ENCODE measurements at places on chromosomes 13 and 19.

GRCh38 chr19:29671393-29672160 lies 6.3 kb downstream of the PLEKHF1 start:
- no peak for DNase-seq

- no peak for DNase-seq
These were observed 210.7 kb upstream of the SLC10A2 start for GRCh38 chr13:103276775-103277498.

GRCh38 chr19:18789883-18790565 lies 1.1 kb downstream of the COMP start:
- DNase-seq: no peak

- no peak for DNase-seq
These were observed 7.8 kb upstream of the HIF3A start for GRCh38 chr19:46288896-46289588.

DNA sequence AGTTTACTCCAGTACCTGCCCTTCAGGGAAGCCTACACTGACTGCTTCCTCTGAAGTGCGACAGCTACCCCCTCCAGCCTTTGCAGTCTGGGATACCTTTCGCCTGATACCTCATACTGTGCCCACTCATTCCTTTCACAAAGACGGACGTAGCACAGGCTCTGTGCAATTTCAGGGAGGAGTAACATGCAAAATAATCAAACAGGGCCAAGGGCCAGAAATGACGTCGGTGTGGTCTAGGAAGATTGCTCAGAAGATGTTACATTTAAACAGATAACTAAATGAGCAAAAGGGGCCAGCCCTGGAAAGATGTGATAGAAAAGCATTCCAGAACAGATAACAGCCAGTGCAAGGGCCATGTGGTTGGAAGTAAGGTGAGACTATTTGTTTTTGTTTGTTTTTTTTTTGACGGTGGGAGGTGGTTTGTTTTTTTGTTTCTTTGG lies 6.6 kb upstream of the DDX39A start:
- no peak for DNase-seq

GRCh38 chr13:112891477-112892401 lies 77.3 kb upstream of the MCF2L start:
- DNase-seq: no peak

GRCh38 chr19:15671891-15672579 lies 852 bp upstream of the CYP4F12 start:
- DNase-seq: no peak

GRCh38 chr19:4208385-4209094 lies 20.8 kb upstream of the EBI3 start:
- no peak for DNase-seq

DNA sequence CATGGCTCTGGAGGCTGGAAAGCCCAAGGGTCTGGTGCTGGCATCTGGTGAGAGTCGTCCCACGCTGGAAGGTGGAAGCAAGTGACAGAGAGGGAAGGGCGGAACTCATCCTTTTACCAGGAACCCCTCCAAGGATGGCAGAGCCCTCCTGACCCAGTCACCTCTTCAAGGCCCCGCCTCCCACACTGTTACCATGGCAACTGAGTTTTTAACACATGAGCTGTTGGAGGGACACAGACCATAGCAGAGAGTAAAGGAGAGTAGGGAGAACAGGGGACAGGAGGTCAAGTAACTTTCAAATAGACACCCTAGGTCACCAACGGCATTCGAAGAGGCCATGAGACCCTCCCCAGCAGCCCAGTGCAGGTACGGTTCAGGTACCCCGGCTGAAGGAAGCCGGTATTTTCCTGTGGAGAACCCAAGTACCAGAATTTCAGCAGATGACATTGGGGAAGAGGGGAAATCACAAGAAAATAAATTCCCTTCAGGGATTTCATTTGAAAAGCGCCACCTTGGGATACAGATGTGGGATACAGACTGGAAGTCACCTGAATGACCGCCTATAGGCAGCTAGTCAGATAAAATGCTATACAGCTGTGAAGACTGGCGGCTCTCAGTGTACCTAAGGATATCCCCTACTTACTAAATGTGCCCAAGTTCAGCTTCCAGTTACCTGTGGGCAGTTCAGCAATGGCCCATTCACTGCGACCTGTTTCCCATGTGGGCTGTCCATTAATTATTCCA lies 8.0 kb downstream of the IL17D start:
- DNase-seq: no peak

DNA sequence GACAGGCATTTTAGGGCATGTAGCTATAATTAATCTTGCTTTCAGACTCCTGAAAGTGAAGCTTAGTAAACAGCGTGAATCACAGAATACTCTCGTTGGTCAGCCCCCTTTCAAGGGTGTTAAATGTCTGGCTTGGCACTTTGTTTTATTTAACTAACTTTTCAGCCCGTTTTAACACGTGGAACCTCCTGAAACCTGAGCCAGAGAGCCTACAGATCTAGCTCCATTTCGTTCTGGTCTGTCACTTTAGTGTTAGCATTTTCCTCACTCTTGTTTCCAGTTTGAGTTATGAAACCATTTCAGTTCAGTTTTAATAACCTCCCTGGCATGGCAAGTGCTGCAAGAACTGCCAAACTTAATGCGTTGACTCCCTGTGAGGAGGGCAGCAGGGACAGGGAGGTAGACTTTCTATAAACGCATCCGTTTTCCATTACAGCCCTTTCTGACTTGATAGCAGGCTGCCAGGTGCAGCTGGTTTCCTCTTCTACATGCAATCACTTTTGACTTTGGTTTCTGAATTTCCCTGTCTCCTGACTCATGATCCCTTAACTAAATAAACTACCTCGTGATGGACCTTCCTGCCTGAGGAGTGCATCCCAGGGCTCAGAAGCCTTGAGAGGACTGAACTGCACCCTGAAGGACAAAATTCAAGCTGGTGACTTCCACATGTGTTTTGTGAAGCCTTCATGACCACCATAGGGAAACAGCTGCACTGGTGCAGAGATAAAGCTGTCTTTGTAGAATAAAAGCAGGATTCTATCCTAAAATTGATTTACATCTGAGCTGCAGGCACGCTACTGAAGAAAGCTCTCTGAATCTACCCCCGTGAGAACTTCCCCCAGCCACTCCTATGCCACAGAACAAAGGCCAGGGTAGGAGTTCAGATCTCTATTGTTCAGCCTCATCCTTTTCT lies 192.6 kb downstream of the DLEU7 start:
- DNase-seq: no peak

DNA sequence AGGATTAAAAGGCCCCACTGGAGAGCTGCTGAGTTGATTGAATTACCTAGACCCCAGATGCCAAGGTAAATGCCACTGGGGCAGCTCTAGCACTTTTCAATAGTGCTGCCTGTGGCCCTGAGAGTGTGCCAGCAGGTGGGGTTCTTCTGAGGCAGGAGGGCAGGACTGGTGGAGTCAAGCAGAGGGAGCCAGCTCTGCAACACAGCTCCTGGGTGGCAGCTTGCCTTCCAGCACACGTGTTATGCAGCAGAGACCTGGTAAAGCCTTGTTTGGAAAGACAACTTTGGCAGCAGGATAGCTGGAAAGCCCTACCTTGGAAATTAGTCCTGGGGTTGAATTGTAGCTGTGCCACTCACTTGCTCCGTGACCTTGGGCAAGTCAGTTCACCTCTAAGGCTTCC lies 306.6 kb downstream of the ATP8A2 start:
- no peak for DNase-seq

All from C1 segment of cervical spinal cord (tissue), 14 donors.